ENCODE measurements at places on chromosomes 11 and 22.

GRCh38 chr11:9922806-9923205 is 258.9 kb downstream of the SWAP70 start:
- no peak for DNase-seq

- DNase-seq = no peak
These were observed 330.2 kb upstream of the B3GAT1 start for GRCh38 chr11:134742224-134742612.

DNA sequence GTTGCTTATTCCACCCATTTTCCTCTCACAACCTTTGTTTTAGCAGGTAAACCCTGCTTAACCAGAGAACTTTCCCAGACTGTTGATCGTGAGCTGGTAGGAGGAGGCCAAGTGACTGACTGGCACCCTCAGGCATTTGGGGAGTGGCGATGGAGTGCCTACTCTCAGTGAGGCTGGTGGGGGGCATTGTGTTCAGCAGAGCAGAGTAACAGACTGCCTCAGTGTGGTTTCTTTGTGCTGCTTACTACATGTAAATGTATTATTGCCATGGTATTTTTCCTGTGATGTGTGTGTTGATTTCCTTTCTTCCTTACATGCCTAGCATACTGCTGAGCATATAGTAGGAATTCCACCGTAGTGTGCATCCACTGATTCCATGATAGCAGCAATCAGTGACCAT is 2.6 kb downstream of the MARK2 start:
- DNase-seq = no peak

DNA sequence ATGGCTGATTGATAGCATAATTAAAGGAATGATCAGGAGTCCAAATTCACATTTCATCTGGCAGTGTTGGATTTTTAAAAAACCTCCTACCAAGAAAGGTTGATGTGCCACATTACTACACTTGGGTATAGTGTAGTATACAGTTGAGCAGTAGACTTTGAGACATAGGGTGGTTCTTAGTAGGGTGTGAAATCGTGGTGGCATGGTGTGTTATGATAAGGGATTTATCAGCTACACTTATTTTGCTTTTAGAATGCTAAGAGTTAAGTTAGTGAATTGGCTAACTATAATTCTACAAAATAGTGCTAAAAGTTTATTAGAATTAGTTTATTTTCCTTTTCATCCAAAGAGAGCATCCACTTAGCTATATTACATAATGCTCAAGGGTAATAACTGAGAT is 13.1 kb downstream of the TBCEL start:
- DNase-seq = no peak

GRCh38 chr11:1502168-1502953 is 15.8 kb upstream of the MOB2 start:
- DNase-seq = no peak

DNA sequence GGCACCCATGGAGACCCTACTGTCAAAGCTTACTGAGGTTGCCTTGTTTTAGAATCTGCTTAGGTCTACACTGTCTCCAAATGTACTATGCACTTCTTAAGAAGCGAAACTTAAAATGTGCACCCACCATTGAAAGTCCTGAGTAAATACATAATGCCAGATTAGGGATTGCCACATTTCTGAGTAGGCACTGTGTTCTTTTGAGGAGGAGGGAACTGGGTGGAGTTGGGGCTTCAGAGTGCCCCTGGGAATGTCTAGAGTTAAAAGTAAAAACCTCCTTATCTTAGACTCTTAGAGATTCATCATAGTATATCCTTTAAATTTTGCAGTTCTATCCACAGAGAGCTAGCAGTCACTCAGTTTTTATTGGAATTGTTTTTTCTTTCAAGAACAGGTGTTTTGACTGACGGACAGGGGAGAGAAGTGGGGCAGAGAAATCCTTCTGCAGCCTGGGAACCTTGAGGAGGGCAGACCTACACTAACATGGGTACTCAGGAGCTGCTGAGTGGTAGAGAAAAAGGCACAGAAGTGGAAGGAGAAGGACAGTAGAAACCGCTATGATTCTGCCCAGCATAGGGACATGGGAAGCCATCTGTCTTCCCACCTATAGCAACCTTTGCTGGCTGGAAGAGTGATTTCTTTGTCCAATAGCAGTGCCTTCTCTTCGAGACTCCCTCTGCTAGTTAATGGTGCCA is 33.4 kb upstream of the MICAL2 start:
- DNase-seq = no peak

- DNase-seq = no peak
These were observed 14.0 kb upstream of the GDPD5 start for GRCh38 chr11:75539459-75540334.

- no peak for DNase-seq
These were observed 6.1 kb downstream of the SMCO4 start for GRCh38 chr11:93537049-93537448.

GRCh38 chr22:36486619-36487384 is 5.4 kb upstream of the TXN2 start:
- DNase-seq = no peak

GRCh38 chr22:20591660-20592310 is 84.4 kb downstream of the MED15 start:
- DNase-seq = no peak

- DNase-seq = no peak
These were observed 789.8 kb upstream of the API5 start for GRCh38 chr11:42521994-42522393.

DNA sequence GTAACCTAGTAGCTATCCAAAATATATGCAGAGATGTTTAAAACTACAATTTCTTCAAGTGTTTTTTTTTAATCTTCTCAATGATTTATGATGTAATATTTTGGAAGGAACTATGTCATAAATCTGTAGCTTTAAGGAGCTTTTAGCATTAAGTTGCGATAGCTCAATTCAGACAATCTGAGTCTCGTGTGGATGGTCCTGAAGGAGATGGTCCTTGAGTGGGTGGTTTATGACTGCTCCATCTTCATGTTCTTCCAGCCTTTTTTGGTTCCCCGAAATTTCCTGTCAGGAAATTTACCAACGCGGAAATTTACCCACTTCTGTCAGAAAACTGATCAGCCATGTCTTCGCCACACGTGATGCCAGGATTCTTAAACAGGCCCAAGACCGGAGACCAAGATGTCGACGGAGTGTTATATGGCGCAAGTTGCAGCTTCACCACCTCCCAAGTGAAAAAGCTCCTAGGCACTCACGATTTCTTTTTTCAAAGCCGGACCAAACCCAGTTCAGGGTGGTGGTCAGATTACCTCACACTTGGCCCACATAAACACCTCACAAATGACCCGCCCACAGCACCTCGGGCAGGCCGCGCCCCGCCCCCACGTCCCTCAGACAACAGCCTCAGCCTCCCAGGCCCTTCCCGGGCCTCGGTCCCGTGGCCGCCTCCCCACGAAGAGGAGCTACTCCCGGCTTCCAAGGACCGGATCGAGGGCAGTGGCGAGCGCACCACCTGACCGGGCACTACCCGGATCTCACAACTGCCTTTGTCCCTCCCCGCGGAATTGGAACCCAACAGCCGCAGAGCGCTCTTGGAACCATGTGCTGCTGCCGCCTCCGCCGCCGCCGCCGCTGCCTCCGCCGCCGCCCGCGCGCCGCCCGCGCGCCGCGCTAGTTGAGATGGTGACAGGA is at the start of gene MORC2:
Gene MORC2, minus strand, starts transcription at position 760 of the 909 bp plus-strand sequence. CDS start 885 bp downstream, outside the sequence.
- DNase-seq = no peak

- no peak for DNase-seq
These were observed 64.7 kb downstream of the LDLRAD3 start for GRCh38 chr11:36008584-36008983.

DNA sequence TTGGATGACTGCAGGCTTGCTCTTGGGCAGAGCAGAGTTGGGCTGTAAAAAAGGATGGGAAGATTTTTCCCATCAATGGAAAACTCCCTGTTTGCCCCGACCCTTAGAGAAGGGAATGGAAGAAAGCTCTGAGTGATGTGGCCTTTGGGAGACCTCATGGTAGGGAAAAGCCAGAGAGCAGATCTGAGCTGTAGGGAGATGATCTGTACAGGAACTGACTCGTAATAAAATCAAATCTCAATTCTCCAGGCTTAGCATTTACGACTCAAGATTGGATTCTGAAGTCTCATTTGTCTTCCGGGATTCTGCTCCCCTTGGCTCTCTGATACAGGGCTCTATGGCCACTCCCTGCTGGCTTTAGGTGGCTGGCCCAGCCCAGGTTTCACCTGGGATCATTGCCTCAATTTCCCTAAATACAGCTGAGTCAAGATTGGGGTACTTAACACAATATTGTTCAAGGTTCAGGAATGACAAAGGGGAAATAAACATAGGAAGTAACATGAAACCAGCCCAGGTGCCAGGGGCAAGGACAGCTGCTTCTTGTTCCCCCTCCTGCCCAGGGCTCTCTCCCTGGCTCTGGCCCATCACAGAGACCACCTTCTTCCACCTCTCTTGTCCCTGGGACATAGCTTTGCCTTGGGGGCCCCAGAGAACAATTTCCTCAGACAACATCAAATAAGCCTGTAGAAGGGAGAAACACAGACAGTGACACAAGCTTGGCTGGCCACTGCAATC is 38.4 kb upstream of the THY1 start:
- no peak for DNase-seq

DNA sequence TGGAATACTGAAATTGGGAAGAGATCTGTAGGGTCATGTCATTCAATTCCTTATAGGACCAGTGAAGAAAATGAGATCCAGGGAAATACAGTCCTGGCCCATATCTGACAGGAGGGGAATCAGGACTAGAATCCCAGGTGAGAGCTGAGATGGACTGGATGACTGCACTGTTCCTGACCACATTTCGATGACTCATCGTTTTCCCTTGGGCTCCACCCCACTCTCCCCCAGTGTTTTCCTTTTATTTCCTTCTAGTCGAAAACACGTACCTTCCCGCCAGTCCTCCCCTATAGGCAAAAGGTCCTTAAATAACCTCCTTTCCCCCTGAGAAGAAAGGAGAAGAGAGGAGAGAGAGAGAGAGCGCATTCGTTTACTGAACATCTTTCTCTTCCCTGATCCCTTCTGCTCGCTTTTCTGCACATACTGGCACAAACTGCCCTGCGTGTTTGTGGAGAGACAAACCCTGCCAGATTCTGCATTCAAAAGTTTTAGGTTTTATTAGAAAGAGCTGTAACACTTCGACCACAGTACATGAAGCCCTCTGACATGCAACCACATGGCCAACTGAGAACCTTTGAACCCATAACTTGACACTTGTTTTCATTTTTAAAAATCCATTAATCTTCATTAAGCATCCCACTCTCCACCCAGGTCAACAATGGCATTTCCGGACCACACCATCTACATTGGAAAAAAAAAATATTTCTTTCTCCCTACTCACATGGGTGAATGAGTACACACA is 565.7 kb downstream of the METTL15 start:
- no peak for DNase-seq

DNA sequence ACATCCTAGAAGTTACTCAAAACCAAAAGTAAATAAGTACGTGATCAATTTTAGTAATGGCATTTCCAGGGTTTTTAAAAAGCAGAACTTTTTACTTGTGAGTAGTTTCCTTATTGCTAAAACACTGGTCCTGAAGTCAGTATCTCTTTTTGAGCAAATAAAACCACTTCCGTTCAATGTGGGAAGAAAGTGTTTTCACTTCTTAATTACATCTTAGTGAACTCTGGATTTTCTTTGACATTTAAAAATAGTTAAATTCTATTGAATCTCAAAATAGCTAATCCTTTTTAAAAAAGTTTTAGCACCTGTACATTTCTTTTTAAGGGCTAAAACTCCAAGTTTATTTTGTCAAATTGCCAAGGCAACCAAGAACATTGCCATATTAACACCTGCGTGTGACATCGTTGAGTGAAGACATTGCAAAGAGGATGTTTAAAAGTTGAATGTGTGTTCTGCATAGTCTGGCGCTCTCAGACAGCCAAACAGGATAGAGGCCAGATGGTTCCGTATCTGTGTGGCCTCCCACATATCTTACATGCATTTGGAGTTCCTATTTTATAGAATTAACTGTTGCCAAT is 17.2 kb upstream of the OR5B21 start:
- DNase-seq = peak; percentile 65

DNA sequence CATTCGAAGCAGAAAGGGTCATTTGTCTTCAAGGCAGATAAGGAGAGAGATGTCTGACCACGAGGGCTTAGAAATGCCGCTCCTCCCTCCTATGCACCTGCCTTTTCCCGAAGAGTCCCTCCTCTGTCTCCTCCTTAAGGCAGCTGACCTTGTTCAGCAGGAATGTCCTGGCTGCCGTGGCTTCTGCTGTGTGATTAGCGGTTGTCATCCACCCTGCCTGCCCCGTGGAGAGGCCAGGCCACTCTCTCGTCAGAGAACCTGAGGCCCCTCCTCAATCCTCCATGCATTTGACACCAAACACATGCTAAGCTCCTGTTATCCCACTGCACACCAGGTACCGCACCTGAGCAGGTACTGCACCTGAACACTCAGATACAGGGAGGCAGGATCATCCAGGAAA is 834.6 kb downstream of the TBC1D22A start:
- no peak for DNase-seq

DNA sequence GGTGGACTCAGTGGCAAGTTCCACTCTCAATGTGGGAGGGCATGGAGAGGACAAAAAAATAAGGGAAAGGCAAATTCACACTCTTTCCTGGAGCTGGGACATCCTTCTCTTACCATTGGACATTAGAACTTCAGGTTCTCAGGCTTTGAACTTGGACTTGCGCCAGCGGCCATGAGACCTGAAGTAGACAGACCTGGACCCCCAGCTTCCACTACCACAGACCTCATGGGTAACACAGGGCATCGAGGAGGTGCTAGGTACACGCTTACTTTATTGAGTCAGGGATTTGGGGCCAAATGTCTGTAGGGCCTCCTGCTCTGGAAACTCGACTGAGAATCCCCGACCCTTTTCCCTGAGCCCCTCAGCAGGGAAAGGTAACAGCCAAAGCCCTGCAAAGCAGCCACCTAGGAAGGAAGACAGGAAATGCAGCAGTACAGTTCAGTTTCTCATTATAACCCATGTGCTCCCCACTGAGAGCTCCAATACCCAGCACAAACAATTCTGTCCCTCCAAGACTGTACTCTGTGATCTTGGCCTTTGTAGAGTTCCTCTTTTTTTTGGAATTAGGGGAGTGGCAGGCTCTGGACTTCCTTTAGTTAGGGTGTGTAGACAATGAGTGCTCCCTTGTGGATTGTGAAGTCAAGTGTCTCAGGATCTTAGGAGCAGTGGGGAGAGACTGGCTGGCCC is 5.7 kb downstream of the CHRNA10 start:
- no peak for DNase-seq

DNA sequence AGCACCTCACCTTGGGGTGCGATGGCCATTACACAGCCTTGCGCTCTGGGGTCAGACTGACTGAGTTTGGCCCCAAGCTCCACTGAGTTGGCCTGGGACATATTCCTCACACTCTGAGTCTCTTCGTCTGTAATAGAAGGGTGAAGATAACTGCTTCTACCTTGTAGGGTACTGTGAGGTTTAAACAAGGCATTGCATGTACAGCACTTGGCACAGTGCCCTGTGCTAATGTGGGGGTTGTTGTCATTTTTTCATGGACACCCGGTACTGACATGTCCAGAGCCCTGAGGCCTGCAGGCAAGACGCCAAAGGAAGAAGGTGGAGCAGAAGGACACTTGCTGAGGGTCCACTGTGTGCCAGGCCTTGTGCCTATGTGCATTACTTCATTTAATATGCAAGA is 50.7 kb downstream of the OTOG start:
- no peak for DNase-seq

- DNase-seq = peak; percentile 51
These were observed 29.7 kb upstream of the SORL1-AS1 start for GRCh38 chr11:121482231-121483129.

Data from GM10248 (cell line).